ENCODE measurements at places on chromosomes 5 and 9. TPM values are rescaled to one million over a fixed set of nuclear protein-coding genes. Genes with fewer than 3 reads are reported as not detected.
A peak's percentile ranks its signal among the peaks of the same experiment; 100 is the strongest.

Gene HTR4
- total RNA-seq = not detected

Gene IL4
- total RNA-seq = not detected

DNA sequence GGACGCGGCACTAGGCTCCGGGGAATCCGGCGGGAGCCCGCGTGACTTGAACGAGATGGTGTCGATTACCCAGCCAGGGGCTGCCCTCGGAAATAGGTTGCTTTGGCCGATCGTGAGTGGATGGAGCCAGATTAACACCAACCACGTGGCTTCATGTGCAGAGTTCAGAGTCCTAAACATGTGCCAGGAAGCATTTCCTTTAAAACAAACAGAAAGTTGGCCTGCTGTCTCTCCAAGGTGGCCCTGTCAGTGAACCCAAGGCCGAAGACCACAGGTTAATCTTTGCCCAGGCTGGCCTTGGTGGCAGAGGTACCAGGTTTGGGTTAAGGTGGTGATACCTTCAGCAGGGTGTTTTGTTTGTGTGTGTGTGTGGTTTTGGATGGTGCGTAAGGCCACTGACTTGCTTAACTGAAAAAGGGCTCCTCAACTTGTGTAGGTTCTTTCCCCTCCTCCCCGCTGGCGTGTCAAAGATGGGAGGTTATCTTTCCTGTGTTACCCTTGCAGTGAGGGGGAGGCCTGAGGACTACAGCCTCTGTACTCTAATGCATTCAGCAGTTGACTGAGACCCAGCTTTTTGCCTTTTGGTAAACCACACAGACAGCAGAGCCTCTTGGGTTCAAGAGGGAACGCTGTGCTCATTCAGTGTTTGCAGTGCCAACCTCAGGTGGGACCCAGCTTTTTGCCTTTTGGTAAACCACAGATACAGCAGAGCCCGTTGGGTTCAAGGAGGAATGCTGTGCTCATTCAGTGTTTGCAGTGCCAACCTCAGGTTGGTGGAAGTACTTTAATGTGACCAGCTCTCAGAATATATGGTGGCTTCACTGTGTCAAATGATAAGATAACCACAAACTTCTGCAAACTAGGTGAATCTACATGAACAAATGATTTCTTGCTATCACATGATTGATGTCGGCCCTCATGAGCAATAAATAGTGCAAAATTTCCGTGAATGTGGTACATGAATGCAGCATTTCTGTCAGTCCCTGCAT is 1.4 kb downstream of the IQGAP2 start:
- peak overlapping the region; percentile 65 for H3K4me3 ChIP-seq
- H3K27me3 ChIP-seq = peaks cover 35% of the 10 kb centered on the region
- H3K27ac ChIP-seq = peak overlapping the region; percentile 58
- peak; percentile 10 for ATAC-seq
- H3K36me3 ChIP-seq = no peaks in the 10 kb centered on the region
- H3K4me1 ChIP-seq = peaks cover 4% of the 10 kb centered on the region

DNA sequence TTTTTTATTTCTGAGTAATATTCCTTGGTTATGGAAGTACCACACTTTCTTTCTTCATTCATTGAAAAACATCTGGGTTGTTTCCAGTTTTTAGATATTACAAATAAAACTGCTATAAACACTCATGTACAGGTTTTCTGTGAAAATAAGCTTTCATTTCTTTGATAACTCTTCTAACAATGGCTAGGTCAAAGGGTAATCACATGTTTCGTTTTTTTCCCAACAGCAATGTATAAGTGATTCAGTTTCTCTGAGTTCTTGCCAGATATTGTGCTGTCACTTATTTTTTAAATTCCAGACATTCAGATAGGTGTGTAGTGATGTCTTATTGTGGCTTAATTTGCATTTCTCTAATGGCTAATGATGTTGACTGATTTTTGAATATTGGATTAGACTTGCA is 16.7 kb upstream of the TNPO1 start:
- H3K36me3 ChIP-seq = no peaks in the 10 kb centered on the region
- H3K4me3 ChIP-seq = no peak overlapping the region
- no peak for ATAC-seq
- no peak overlapping the region for H3K27ac ChIP-seq
- no peaks in the 10 kb centered on the region for H3K4me1 ChIP-seq

DNA sequence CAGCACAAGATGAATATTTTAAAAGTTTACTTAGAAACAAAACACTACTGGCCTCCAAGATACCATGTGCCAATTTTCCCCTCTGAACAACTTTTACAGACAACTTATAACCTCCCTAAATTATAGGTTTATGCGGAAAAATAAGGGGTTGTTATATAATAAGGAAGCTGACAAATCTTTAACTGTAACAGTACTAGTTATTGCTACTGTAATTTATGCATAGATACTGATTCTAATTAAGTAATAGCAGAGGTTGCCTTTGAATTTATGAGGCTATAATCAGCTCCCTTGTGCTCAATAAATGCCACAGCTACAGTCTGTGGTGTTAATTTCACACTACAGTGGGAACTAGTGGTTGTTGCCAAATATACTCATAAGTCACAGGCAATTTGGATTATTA is 291.3 kb upstream of the PCSK5 start:
- H3K27ac ChIP-seq = no peak overlapping the region
- no peaks in the 10 kb centered on the region for H3K4me1 ChIP-seq
- no peak overlapping the region for H3K4me3 ChIP-seq
- H3K36me3 ChIP-seq = no peaks in the 10 kb centered on the region
- H3K27me3 ChIP-seq = no peaks in the 10 kb centered on the region

GRCh38 chr5:135890867-135891266 is 4.8 kb downstream of the IL9 start:
- no peak for ATAC-seq
- no peak overlapping the region for H3K4me3 ChIP-seq
- H3K27ac ChIP-seq = no peak overlapping the region

GRCh38 chr5:34599471-34600117 is 56.5 kb upstream of the RAI14 start:
- H3K4me1 ChIP-seq = peaks cover 3% of the 10 kb centered on the region
- no peaks in the 10 kb centered on the region for H3K36me3 ChIP-seq
- ATAC-seq = no peak
- H3K4me3 ChIP-seq = no peak overlapping the region
- H3K27ac ChIP-seq = no peak overlapping the region
- no peaks in the 10 kb centered on the region for H3K27me3 ChIP-seq

DNA sequence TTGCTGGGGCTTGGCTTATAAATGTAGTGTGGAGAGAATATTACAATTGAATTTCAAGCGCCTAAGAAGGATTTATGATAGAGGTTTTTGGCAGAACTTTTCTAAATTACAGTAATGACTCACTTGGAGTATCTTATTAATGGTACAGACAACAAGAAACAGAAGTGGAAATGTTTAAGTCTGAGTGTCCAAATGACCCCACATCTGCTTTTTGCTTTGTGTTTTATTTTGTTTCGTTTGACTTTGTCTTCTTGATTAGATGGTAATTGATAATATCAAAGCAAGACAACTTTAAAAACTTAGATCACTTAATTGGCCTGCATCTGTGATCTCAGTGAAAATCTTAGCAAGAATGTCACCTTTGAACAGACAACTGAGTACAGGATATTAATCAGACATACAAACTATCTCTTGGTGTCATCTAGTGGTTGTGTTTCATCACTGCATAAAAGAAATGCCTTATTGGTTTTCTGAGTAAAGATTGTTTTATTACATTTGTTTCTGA is 577.4 kb downstream of the ISL1 start:
- no peak overlapping the region for H3K27ac ChIP-seq
- H3K27me3 ChIP-seq = no peaks in the 10 kb centered on the region
- no peaks in the 10 kb centered on the region for H3K4me1 ChIP-seq
- no peaks in the 10 kb centered on the region for H3K36me3 ChIP-seq
- no peak for ATAC-seq

Measured in gastroesophageal sphincter (tissue), 4 donors.